ENCODE measurements at places on chromosomes 5 and 9.

DNA sequence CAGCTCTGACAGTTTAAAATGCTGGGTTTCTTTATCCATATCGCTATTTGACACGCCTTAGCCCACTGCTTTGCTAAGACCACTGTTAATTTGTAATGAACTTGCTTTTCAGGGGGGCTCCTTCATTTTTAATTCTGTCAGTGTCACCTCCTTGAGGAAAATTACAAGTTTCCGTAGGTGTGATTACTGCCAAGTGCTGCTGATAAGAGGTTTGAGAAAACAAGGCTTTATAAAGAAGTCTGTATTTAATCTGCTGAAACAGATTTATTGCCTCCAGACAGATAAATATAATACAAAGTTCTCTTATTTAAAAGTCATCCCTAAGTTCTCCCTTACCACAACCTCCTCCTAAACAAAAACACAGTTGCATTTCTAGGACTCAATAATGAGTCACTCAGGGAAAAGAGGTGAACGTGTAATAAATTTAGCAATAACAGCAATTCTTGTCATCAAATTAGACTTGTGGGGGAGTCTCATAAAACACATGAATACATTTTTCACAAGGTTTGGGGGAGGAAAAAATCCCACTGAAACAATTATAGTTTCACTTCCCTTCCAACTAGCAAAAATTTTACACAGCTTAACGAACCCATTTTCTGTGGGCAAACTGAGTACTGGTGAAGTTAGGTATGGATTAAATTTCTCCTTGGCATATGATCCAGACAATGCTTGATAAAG, 72.8 kb downstream of the MAPKAP1 start:
- DNase-seq = no peak

DNA sequence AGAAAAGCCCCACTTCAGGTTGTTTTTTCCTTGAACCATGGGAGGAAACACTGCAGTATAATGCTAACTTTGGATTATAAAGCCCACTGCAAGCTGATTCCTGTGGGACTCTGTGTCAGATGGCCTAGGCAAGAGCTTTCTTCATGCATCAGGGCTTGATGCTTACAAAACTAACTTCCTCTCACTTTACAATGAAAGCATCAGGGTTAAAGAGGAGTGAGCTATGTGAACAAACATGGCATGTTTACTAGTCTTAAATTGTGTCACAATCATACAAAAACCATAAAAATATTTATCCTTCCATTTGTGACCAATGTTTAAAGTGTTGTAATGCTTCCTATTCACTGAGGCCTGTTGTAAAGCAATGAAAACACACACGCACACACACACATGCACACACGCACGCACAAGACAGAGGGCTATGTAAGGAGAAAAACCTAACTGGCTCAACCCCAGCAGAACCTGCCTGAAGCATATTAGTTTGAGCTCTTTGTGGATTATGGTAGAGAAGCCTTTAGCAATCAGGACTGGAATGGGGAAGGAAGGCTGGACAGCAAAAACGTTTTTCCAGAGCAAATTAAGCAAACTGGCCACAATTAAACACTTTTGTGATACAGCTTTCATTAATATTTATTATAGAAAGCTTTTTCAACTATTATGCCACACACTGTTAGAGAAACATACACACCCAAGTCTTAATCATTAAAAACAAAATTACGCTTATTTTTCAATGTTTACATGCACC, 122.2 kb downstream of the AUH start:
- no peak for DNase-seq

- no peak for DNase-seq
These were observed 77.1 kb upstream of the ADAMTS2 start for GRCh38 chr5:179422213-179422855.

GRCh38 chr9:109482391-109482916, 15.7 kb downstream of the PTPN3 start:
- no peak for DNase-seq

DNA sequence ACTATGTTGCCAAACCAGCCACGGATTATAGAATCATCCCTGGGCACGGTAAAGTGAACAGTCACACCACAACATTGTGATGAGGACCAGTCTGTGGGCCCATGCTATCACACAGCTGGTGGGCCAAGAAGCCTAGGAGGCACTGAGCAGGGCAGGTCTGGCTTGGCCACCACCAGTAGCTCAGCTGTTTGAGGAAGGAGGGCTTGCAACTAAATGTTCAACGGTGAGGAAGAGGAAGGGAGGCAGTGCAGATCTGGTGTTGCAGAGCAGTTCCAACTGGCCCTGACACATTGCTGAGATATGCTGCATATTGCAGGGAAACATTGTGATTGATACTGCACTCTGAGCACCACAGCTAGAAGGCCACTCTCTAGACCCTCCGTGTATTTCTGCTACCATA, 77.9 kb upstream of the ATG10 start:
- DNase-seq = no peak

GRCh38 chr5:96062836-96063235, 101.2 kb upstream of the ELL2 start:
- DNase-seq = no peak

- DNase-seq = no peak
These were observed 35.6 kb downstream of the IL6ST start for GRCh38 chr5:55959208-55959607.

GRCh38 chr9:90538566-90538965, 104.1 kb downstream of the DIRAS2 start:
- DNase-seq = no peak

GRCh38 chr5:133680830-133681565, 68.7 kb upstream of the FSTL4 start:
- DNase-seq = no peak
